Articular chondrocyte of knee joint (primary cell): ENCODE measurements at places on chromosomes 11 and 22. TPM values are rescaled to one million over a fixed set of nuclear protein-coding genes. Genes with fewer than 3 reads are reported as not detected.

Gene ALG8
- 39.7 and 50.4 TPM in 2 replicates for total RNA-seq

Gene SYT9
- not detected in 2 replicates for total RNA-seq

Gene TLCD5
- total RNA-seq, result 12.2 and 13.9 TPM in 2 replicates

Gene NCF4
- total RNA-seq, result not detected in 2 replicates

Gene TEAD1
- 145 and 177 TPM in 2 replicates for total RNA-seq

Gene HPS4
- 41.4 and 49.1 TPM in 2 replicates for total RNA-seq
